ENCODE measurements at places on chromosomes 1 and 21. TPM values are rescaled to one million over a fixed set of nuclear protein-coding genes. Genes with fewer than 3 reads are reported as not detected.

- DNase-seq = no peak
These were observed 16.5 kb downstream of the ZBTB37 start for GRCh38 chr1:173884701-173885100.

GRCh38 chr1:197908716-197909220 lies 6.3 kb downstream of the C1orf53 start:
- no peak for DNase-seq

DNA sequence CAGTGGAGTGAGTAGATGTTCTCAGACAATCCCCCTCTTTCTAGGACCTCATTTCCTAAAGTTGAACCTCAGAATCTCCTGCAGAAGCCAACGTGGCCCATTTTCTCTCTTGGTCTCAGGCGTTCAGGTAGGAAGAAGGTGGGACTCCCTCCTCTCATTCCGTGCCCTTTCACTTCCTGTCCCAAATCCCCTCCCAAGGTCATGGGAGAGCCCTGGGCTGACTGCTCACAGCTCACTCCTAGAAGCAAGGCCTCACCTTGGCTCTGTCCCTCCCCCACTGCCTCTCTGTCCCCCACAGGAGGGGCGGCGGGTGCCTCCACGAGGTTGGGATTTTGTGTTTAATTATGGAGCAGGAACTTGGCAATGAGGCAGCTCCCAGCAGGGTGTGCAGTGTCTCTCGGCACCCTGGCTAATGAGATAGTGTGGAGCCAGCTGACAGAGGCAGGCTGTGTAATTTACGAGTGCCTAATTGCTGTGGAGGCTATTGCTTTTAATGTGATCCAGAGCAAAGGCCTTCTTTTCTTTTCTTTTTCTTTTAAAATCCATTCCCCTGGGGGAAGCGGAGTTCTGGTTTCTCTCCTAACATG lies 9.1 kb upstream of the CDK18 start:
- DNase-seq = no peak

VHLL gene
- total RNA-seq = not detected

GRCh38 chr21:37398697-37399096 lies 32.1 kb downstream of the DYRK1A start:
- no peak for DNase-seq

GRCh38 chr1:237416924-237417655 lies 375.1 kb downstream of the RYR2 start:
- no peak for DNase-seq

DNA sequence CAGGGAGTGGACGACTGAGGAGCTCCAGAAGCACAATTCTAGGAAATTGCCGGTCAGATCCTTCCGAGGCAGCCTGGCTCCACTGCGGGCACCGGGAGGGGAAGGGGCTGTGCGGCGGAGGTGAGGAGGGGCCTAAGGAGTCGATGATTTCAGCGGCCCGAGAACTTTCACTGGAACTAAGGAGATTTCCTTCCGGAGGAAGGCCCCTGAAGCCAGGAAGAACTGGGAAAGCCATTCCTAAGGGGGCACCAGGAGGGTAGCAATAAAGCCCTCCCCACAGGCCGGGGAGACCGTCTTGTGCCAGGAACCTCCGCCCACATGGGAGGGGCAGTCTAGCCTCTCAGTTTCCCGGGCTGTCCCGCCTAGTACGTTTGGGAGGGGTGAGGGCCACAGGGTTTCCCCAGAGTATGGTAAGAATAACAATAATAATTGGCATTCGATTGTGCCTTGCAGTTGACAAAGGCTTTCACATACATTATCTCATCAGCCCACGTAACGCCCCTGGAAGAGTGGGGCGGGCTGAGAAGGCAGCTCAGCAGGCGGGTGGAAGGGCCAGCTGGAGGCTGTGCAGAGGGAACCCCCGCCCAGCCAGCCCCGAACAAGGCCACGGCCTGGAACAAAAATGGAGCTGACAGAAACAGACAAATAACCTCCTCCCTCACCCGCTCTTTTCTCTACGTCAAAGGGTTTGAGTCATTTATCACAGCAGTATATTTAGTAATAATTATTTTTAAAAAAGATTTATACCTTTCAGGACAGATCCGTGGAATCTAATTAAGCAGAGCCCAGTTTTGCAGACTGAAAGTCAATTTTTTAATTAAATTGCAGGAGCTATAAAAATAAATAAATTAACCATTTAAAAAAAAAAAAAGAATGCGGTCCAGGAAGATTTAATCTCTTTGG lies 19.8 kb downstream of the NPR1 start:
- no peak for DNase-seq

GRCh38 chr1:153260585-153261280 lies 1.2 kb downstream of the LORICRIN start:
- no peak for DNase-seq

DNA sequence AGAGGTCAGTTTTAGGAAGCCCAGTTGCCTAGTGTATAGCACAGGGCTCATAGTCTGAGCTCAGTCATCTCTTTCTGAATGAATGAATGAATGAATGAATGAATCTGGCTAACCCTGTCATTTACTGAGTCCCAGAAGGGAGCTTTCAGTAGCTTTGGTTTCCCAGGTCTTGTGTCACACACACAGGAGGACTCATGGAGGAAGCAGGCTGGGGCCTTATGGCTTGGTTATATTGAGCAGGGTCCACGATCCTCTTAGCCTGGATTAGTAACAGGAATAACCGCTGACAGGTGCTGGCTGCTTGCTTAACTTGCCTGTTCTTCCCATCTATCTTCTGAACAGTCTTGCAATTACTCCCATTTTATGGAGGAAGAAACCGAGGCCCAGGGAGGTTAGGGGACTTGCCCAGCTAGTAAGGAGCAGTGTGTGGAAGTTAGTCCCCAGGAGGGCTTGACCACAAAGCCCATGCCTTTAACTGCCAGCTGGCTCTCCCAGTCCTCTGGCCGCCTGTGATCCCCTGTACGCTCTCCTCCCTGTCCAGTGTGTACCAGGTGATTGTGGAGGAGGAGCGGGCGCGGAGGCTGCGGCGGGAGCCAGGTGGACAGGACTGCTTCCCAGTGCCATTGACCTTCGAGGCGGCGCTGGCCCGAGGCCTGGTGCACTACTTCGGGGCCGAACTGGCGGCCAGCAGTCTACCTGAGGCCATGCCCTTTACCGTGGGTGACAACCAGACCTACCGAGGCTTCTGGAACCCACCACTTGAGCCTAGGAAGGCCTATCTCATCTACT lies 46.0 kb downstream of the PTPRU start:
- no peak for DNase-seq
